ENCODE measurements at places on chromosomes 3 and 15.

- DNase-seq = no peak
These were observed 176.3 kb downstream of the ERC2 start for GRCh38 chr3:56291953-56292352.

DNA sequence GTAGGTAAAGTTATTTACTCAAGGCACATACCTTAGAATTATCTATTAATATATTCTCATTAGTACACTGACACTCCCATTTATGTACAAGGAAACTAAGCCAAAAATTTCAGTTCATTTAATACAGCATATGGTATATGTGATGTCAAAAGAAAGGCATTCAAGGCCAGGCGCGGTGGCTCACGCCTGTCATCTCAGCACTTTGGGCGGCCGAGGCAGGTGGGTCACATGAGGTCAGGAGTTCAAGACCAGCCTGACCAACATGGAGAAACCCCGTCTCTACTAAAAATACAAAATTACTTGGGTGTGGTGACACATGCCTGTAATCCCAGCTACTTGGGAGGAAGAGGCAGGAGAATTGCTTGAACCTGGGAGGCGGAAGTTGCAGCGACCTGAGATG, 435.2 kb downstream of the GBE1 start:
- no peak for DNase-seq

- DNase-seq = no peak
These were observed 4.5 kb downstream of the SLC49A4 start for GRCh38 chr3:122799322-122799721.

DNA sequence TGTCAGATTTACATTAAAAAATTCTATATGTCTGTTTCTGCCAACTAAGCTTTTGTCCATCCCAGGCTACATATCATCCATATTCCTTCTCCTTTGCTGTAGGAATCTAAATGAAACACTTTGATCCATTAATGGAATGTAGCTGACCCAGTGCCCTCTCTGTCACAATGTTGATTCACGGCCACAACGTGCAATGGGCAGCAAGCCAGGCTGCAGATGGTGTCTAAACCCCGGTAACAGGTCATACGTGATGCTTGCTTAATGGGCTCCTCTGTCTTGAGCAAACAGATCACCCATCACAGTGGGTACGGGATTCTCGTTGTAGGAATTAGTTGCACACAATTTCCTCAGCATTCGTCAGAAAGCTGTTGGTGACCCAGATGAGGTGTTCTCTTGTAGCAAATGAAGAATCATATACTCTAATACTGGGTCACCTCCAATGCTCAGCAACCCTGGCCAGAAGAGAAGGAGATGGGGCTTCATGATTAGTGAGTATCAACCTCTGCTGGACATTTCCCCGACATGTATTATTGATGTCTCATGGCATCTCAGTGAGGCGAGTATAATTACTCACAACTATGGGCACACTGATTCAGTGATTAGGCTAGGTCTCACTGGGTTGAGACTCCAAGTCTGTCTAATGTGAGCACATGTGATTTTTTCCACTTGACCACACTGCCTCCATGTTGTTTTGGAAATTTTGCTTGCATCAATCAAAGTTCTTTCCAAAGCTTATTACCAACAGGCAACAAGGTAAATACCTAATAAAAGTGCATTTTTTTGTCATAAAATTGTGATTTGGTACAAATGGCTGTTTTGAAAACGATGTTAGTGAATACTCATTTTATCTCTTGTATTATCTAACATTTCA, 12.9 kb upstream of the DCBLD2 start:
- no peak for DNase-seq

GRCh38 chr3:17678116-17678741, 64.2 kb downstream of the TBC1D5 start:
- peak; percentile 1 for DNase-seq

- DNase-seq = no peak
These were observed 79.2 kb downstream of the MEX3B start for GRCh38 chr15:81966631-81967030.

- no peak for DNase-seq
These were observed 35.7 kb upstream of the POLG start for GRCh38 chr15:89370120-89370977.

Measured in AG09309 (cell line).